ENCODE measurements at places on chromosomes 16 and 17.
A peak's percentile ranks its signal among the peaks of the same experiment; 100 is the strongest.

- no peak for DNase-seq
Measured at GRCh38 chr17:43641416-43641815, 20.3 kb downstream of the MEOX1 start.

- peak; percentile 36 for DNase-seq
Measured at GRCh38 chr17:7997186-7997585, 5.2 kb upstream of the GUCY2D start.

DNA sequence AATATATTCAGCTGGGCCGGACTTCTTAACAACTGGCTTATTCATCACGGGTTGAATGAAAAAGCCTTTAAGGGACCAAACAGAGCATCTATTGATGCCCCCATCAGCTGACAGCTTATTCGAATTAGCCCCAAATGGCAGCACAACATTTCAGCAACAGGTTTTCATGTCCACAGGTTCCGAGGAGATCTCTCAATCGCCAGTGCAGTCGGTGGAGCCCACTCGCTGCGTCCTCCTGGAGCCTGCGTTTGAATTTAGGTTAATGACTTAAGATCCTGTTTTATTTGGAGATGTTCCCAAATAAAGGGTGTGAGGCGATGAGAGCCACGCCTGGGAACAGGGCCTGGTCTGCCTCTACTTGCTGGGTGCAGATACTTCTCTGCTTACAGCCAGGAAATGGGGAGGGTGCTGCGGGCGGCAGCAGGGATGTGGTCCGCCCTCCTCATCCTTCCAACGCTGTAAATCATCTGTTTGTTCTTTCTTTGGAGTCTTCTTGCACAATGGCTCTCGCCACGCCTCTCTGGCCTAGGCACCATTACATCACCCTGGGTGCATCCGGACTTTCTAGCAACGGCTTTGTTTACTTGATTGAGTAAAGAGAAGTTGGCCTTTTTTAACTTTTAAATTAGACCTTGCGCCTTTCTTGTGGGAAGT, 22.6 kb downstream of the NDE1 start:
- peak; percentile 60 for DNase-seq

- DNase-seq: no peak
Measured at GRCh38 chr17:55466671-55467070, 44.6 kb downstream of the SMIM36 start.

- DNase-seq: no peak
Measured at GRCh38 chr17:17537311-17538099, 41.3 kb upstream of the RASD1 start.
